GM23338 (cell line): ENCODE measurements at places on chromosomes 7 and 10.

DNA sequence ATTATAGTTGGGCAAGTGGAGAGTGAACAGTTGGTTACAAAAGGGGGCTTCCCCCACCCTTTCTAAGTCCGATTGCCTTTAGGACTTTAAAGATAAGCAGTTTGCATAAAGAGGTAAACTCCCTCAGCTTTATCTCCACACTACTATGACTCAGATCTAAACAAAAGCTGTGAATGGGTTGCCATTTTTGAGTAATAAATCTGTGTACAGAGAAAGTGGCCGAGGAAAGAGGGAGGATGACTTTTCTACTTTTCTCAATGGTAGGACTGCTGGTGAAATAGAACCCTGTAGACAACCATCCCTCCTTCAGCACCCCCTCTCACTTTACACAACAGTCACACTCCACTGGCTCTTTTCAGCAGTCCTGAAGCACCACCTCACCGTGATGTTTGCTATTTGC lies 71.2 kb downstream of the DNMBP start:
- DNase-seq, result no peak

DNA sequence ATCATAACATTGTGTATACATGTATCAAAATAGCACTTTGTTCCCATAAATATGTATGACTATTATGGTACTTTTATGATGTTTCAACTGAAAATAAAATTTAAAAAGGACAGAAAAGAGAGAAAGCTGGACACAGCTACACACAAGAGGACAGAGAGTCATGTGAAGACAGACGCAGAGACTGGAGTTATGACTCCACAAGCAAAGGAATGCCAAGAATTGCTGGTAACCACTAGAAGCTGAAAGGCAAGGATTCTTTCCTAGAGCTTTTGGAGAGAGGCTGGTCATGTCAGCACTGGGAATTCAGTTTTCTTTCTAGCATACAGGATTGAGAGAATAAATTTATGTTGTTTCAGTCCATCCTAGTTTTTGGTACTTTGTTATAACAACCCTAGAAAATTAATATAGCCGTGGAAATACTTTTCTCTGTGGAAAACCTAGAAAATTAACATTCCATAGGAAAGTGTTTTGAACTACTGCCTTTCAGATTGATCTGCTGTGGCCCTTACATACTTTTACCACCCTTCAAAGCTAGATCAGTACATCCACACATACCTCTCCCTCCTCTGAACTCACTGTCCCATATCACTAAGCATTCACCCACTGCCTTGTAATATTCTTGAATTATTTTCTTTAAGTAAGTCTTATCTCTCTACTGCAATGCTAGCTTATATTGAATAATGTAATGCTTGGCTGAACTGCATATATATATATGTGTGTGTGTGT lies 575.3 kb downstream of the IPMK start:
- peak; percentile 59 for DNase-seq

- no peak for DNase-seq
Observed at GRCh38 chr7:50718876-50719275, 63.8 kb downstream of the GRB10 start.

GRCh38 chr7:11524476-11525397 lies 307.3 kb downstream of the THSD7A start:
- no peak for DNase-seq

GRCh38 chr10:47258921-47259320 lies 41.1 kb upstream of the GDF10 start:
- DNase-seq, result no peak

DNA sequence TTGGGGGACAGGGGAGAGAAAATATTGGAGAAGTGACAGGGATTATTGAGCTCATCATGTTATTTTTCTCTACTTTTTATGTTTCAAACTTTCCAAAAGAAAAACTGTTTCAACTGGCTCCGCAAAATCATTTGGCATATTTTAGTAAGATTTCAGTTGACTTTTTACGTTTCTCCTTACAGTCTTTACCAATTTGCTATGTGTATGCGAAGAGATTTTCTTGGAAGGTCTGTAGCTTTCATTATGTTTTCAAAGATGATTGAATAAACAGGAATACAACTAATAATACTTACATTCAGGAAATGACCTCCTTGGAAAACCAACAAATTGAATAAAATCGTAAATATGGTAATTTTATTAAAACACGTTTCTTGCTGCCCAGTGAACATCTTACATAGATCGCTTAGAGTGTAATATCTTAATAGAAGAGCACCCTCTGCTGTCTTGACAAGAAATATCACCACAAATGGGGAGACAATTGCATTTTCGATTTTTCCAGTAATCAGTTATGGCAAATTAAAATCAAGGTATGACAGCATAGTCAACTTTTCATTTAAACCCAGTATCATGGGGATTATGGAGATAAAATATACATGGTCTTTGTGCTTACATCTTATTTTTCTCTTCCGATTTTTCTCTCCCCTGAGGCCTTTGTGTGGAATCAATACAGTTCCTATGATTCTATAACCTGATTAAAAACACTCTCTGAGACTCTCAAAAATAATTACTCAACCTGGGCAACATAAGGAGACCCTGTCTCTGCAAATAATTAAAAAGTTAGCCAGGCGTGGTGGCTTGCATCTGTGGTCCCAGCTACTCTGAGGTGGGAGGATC lies 43.1 kb downstream of the MBL2 start:
- DNase-seq, result peak; percentile 45

DNA sequence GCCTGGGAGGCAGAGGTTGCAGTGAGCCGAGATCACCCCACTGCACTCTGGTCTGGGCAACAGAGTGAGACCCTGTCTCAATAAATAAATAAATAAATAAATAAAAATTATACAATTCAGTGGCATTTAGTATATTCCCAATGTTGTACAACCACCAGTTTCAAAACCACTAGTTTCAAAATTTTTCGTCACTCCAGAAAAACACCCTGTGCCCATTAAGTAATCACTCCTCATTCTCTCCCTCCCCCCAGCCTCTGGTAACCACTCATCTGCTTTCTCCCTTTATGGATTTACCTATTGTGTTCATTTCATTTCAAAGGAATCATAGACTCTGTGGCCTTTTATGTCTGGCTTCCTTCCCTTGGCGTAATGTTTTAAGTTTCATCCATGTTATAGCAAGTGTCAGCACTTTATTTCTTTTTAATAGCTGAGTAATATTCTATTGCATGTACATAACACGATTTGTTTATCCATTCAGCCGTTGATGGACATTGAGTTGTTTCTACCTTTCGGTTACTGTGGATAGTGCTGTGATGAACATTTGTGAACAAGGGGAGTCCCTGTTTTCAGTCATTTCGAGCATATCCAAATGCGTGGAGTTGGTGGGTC lies 29.4 kb upstream of the GOLGA7B start:
- no peak for DNase-seq
